GM13977 (cell line): ENCODE measurements at places on chromosomes 3 and 15.

DNA sequence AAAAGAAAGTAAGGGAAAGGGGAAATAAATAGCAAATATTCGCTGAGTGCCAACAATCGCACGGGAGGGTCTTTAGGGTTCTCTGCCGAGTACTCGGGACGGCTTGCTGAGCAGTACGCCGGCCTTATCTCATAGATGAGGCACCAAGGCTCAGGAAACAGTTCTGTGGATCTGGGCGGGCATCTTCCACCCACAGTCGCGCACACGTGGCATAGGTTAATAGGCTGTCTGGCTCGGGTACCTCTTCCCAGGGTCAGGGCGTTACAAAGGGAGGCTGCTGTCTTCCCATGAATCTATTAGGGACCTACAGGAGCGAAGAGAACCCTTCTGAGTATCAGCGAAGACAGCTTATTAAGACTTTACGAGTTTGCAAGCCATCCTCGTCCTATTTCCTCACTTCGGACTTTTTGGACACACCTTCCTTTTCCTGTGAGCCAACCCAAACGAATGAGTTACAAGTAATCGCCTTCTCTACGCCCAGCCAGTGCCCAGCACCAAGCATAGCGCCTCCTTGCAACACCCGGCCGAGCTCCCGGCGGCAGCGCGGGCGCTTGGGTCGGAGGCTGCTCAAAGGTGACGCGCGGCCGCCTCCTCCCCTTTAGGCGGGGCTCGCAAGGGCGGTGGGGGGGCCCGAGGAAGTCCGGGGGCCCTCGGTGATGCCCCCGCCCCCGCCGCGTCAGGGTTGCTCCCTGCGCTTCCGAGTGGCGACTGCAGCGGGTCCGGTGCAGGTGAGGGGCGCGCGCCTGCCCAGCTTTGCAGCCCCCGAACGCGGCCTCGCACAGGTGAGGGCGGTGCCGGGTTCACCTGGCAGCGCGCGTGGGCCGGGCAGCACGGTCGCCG is at the start of gene MCTP2:
Gene MCTP2, plus strand, starts transcription at position 679 of the 840 bp plus-strand sequence. CDS start 66,705 bp downstream, outside the sequence.
- peak; percentile 62 for DNase-seq

DNA sequence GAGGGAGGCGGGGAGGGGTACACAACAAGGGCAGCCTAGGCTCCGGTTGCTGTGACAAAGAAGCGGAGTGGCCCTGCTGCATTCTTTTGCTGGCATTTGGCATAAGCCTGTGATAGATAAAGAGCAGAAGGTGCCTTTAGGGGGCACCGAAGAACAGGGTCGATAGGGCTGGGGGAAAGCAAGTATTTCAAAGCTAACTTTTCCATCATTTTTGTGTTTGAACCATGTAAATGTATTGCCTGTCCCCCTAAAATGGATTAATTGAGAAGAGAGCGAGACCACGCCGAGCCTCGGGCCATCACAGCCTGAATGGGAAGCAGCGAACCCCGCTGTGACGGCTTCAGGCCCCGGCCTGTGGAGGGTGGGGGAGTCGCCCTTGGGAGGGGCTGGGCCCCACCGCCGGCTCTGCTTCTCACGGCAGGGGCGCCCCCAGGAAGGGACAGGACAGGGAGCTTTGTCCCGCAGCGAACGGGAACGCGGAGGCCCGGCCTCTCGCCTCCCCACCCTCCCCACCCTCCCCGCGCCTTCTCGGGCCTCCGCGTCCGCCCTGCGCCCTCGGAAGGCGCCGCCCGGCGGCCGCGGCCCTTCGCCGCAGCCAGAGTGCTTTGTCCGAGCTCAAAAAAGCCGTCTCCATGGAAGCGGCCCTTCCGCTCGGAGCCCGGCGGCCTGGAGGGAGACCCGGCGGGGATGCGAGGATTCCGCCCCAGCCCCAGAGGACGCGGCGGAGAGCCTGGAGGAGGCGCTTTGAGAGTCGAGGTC is 32.4 kb upstream of the ALDH1L1 start:
- peak; percentile 37 for DNase-seq

DNA sequence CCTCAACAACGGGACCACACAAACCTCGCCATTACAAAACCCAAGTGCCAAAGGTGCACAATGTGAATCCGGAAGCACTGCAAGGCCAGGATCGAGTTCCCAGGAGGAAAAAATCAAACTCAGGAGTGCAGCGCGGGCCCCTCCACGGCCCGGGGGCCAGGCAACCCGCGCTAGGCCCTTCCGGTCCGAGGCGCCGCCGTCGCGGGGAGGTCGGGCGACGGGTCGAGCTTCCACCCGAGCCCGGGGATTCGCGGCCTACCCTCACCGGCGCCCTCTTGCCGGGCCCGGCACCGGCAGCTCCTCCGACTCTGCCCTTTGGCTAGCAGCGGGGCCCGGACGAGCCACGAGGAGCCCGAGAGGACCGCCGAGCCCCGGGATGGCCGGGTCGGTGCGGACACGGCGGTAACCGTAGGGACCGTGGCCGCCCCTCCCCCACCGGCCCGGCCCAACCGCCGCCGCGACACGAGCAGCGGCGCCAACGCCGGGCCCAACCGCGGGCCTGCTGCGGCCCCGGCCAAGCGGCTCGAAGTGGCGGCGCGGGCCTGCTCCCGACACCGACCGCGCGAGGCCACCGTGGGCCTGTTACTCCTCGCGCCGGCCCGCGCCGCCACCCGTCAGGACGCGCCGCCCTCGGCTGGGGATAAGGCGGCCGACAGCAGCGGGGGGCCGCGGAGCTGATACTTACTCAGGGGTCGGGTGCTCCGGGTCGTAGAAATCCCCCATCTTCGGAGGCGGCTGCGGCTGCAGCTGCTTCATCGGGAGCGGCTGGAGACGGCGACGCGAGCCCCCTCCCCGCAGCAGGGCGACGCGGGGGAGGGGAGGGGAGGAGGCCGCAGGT is 525 bp downstream of the SETD2 start:
- peak; percentile 65 for DNase-seq

- no peak for DNase-seq
Observed at GRCh38 chr3:30919564-30919963, 25.1 kb upstream of the GADL1 start.

- DNase-seq = no peak
Observed at GRCh38 chr15:32099097-32099785, 68.9 kb downstream of the CHRNA7 start.

DNA sequence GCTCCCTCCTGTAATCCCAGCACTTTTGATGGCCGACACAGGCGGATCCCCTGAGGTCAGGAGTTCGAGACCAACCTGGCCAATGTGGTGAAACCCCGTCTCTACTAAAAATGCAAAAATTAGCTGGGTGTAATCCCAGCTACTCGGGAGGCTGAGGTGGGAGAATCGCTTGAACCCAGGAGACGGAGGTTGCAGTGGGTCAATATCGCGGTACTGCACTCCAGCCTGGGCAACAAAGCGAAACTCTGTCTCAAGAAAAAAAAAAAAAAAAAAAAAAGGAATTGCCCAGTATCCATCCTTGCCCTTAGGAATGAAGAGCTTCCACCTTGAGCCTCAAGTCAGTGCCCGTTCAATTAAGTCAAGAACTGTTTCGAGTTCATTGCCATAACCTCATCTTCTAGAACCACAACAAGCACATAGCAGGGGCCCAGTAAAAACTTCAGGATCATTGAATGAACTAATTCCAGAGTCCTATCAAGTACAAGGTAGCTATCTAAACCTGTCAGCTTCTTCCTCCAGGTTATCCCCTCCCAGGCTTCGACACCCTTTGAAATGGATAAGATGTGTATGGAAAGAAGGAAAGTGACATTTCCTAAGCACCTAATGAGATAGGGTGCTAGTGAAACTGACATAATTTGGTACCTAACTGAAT is 826 bp downstream of the DBR1 start:
- no peak for DNase-seq

DNA sequence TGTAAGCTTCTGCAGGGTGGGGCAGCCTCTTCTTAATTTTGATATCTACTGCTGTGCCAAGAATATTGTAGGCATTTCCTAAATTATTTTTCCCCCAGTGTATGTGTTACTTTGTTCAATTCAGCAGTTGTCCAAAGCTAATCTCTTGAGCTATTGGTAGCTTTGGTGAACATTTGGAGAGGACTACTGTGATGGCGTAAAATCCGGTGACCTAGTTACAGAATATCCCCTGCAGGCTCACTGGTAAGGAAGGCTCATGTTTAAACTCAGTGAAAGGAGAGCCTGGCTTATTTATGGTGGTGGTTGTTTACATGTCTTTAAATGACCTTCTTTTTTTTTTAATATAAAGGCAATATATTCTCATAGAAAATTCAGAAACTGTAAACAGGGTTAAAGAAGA is 105.6 kb downstream of the LPP start:
- DNase-seq = no peak

DNA sequence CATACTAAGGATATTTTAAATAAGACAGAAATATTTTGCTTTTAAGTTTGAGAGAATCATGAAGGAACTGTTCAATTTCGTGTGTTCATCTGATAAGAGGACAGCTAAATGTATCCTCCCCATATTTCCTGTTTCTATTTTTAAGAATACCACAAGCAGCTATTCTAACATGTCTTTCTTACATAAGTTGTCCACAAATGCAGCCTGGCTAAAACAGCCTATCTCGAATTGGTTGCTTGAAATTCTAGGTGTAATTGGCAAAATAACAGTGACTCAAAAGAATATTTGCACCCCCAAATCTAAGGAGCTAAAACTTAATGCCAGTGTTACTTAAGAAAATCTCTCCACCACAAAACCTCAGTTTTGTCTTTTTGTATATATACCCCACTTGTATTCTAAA is 35.0 kb downstream of the BTLA start:
- DNase-seq = peak; percentile 21

DNA sequence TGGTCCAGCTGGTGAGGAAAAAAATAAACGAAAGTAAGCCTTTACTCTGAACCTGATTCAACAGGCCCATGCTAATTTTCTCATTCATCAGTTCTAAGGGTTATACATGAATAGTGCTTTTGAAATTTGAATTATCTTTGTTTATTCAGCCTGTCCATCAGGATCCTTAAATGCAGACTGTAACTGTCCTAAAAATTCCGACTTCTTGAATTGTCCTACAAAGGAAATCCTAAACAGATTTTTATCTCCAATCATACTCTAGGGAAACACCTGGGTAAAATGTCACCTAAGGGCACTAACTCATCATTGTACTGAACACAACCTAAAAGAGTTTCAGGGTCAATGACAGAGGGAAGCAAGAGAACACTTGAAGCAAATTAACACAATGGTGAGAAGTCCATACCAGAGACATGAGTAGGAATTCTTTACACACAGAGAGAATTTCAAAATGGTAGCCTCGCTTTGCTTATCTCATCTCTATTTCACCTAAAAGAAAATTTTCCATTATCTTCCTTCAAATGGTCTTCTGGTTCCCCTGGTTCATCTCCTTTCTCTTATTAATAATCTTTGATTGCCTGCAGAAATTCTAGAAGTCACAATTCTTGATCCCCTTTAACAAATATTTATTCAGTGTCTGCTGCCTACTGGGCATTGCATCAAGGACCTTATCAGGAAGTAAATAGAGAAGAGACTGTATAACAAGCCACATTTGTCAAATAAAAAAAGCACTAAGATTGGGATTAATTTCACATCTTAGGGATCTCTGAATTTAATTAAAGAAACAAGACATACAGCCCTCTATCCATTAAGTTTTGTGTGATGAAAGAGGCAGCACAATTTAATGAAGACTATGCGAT is 182.7 kb downstream of the MEIS2 start:
- no peak for DNase-seq

- no peak for DNase-seq
Observed at GRCh38 chr3:14461006-14461747, 58.8 kb downstream of the SLC6A6 start.

DNA sequence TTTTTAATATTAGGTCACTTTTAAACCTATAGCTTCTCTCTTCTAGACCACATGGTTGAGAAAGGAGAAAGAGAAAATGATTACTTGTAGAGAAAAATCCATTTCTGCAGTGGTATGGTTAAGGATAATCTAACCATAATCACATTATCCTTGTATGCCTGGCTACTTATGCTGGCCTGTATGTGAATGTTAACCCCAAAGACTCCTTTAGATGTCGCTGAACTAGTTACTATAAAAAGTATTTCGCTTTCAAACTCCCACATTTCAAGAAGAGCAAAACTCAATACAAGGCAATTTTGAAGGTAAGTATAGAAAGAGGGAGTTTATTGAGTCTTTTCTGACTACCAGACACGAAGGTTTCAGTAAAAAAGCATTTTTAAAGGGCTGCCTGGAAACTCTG is 2.2 kb downstream of the KCTD6 start:
- DNase-seq = no peak

DNA sequence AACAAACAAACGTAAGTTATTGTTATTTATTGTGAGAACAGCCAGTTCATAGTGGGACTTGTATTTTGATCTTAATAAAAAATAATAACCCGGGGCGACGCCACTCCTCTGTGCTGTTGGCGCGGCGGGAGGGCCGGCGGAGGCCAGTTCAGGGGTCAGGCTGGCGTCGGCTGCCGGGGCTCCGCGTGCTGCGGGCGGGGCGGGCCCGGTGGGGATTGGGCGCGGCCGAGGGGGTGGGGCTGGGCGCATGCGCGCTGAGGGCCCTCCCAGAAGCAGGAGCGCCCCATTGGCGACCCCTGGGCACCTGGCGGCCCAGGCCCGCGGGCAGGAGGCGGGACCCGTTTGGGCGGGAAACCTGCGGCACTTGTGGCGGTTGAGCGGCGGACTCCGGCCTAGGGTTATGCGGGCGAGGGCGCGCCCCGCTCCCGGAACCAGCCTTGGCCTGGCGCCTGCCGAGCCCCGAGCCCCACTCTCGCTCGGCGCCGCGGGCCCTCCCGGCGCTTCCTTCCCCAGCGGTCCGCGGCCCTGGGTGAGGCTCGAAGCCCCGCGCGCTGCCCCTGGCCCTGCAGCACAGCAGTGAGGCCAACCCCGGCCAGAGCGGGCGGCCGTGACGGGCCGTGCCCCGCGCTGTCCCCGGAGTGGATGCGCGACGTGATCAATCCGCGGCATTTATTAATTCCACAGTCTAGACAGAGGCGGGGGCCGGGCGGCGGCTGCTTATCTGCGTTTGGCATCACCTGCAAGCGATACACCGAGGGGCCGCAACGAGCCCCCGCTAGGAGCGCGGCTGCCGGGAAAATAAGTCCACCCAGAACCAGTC is 6.0 kb downstream of the ISL2 start:
- peak; percentile 61 for DNase-seq

DNA sequence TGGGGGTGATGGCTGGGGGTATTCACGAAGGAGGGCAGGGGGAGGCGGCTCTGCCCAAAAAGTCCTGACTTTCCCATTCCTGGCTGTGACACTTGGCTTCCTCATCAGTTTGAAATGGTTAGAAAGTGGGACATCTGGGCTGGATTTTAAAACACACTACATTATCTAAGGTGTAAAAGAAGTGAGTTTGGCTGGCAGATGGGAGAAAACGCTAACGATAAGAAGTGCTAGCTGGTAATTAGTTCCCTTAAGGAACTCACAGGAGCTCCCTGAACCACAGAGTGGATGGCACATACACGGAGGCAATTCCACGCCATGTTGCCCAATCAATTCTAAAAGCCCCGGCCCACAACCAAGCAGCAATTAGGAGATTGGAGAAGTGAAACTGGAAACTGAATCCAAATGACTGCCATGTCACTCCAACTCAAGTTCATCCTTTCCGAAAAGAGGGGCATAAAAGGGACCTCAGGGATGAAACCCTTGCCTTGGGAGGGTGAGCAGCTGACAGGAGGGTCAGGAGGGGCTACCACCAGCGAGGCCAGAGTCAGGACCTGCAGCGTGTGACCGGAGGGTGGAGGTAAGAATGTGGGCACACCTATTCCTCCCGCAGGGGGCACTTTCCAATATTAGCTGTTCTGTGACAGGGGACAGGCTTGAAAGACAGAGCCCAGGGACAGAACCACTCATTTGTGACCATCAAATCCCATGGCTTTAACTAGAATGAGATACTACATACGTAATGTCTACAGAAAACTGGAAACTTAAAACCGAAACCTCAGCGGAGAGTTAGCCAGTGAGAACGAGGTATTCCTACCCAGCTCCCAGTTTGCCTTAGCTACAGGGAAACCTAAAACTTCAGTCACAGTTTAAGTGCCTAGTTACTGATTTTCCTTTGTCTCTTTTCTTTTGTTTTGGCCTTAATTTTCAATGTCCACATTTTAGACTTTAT is 95.3 kb upstream of the OXTR start:
- DNase-seq = no peak
